ENCODE measurements at places on chromosomes 2 and 18.

- no peak for DNase-seq
Measured at GRCh38 chr18:21865043-21865442, 124.5 kb downstream of the MIB1 start.

GRCh38 chr2:106596844-106597243, 109.7 kb downstream of the CD8B2 start:
- DNase-seq: no peak

GRCh38 chr2:190678444-190679162, 29.7 kb downstream of the NAB1 start:
- peak; percentile 79 for DNase-seq

DNA sequence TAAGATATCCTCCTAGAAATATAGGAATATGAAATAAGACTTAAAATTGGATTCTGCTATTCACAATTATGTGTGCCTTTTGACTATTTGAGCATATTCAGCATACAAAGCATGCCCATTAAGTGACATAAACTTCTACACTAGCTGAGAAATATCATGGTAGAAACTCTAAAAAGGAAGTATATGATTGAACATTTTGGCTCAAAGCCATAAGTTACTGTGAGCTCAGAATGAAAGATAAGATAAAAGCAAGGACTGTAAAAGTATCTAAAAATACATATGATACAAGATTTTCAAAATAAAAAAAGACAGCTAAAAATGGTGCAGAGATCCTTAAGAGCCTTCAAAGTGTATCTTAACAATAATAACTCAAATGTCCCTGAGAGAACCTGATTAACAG, 340.5 kb upstream of the SLC39A10 start:
- DNase-seq: peak; percentile 23

DNA sequence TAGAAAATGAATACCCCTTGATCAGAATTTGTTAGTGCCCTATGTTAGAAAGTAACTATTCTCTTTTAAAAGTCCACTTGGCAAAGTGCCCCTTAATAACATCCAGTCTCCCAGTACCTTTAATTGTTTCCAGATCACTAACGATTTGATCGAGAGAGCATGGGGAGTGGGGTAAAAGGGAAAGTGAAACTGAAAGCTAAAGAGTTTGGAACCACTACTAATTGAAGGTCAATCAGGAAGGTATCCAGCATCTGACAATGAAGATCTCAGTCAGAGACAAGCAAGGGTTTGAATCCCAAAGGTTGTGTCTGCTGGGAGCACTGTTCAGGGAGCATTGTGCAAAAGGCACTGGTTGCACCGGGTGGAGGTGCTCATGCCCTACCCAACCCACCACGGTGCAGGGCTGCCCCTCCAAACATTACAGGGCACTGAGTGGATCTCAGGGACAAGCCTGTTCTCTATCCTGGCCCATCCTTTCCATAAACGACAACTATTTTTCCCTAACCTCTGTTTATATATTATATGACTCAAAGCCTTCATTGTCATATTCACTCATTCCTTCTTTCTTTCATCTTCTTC, 14.6 kb upstream of the RIT2 start:
- no peak for DNase-seq

Measured in fibroblast of pulmonary artery (primary cell).